NCI-H1092 (cell line): ENCODE measurements at places on chromosomes 7 and 10.
A peak's percentile ranks its signal among the peaks of the same experiment; 100 is the strongest.

GRCh38 chr10:49679480-49679893 is at the start of gene C10orf53:
TSS of gene C10orf53 (plus strand) at chr10:49679651. CDS start at chr10:49679698, 47 bp downstream.
- peak; percentile 54 for DNase-seq

DNA sequence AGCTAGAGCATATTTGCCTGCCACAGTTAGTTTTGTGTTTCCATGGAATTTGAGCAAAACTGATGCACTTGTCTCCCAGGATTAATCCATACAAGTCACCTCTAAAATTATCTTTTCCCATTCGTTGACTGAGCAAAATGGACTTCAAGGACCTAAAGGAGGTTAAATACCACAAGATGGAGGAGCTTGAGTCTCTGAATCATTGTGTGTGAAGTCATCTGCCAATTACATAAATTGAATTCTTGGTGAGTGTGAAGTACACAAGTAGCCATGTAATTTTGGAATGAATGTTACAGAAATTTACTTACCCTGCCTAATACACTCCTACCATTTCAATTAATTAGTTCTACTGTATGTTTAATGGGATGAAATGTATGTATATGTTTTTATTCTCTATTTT is 501.7 kb upstream of the POT1 start:
- no peak for DNase-seq

DNA sequence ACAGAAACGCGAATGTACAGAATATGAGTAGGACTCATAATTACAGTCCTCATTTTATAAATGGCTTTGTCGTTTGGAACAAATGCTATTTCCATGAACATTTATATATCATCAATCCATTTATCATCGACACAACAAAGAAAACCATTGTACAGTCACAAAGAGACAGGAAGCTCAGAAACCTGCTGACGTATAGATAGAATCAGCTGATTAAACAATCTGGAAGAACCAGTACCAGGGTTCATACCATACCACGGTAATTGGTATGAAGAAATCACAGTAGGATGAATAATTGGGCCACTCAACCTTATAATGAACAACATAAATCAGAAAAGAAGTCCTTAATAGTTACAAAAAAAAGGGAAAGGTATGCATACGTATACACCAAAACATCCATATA is 295.0 kb downstream of the PARD3 start:
- DNase-seq, result no peak

DNA sequence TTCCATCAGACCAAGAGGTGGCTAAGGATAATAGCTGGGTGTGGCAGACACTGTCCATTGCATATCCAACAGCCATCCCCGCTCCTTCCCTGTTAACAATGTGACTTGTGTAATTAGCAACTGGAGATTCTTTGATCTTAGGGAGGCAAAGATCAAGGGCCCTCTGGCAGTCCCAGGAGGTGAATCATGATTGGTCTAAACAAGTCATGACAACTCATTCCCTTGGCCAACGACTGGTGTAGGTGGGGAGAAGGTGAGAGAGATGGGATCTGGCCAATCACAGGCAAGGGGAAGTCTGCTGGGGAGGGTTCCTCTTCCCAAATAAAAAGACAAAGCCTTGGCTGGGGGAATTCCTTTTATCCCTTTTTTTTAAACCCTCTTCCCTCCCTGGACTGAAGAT is 46.2 kb upstream of the COMTD1 start:
- no peak for DNase-seq

DNA sequence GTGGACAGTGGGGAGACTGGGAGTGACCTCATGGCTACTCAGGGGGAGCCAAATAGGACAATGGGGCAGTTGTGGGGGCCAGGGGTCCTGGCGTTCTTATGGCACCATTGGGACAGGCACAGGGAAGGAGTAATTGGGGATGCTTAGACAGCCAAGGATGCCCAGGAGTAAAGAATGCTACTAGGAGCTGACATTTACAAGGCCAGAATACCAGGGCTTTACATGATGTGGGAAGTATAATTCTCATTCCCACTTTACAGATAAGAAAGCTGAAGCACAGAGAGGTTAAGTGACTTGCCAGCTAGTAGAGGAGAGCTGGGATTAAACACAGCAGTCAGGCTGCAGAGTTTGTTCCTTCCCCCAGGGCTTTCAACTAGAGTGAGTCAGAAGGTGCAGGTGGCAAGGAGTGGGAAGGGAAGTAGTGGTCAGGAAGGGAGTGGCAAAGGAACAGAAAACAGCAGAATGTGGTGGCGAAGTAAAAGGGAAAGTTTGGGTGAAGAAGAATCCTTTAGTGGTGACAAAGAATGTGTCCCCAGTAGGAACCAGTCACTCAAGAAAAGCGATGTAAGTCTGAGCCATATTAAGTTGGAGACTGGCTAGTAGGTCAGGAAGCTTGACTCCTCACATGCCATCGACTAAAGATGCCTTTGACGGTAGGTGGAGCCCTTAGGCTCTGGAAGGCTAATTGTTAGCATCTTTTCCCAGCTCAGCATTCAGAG is 32.8 kb downstream of the CPVL start:
- DNase-seq, result peak; percentile 31

GRCh38 chr10:128657548-128657947 is 531.3 kb upstream of the MKI67 start:
- no peak for DNase-seq

DNA sequence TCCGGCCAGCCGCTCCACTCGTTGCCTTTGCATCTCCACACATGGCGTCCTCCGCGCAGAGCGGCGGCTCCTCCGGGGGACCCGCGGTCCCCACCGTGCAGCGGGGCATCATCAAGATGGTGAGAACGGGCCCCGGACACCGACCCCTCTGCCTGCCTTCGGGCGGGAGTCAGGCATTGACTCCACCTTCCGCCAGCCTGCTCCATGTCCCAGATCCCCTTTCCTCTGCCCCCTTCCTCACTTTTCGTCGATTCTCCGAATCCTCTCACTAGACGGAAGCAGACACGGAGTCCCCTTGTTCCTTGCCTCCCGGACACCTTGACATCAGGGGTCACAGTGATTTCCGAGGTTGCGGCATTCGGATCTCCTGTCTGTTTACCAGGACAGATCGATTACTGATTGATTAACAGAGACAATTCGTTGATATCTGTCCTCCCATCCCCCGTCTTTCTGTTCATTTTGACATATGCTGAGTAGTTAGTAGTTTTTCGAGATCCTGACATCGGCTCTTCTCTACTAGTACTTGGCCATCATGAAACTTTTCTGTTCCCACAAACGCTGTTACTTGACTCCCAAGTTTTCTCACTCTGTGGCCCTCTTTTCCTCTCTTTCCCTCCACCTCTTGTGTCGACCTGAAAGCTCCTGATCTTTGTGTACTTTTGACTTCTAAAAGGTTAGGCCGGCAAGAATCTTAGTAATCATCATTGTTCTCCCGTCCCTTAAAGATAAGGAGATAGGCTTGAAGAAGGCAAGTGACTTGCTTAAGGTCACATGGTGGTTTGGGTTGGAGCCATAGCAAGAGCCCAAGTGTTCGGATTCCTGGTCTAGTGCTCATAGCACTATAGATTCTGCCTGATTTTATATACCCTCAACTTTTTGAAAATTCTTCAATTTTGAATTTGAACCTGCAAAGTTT is 597 bp downstream of the SND1 start:
- DNase-seq, result no peak

DNA sequence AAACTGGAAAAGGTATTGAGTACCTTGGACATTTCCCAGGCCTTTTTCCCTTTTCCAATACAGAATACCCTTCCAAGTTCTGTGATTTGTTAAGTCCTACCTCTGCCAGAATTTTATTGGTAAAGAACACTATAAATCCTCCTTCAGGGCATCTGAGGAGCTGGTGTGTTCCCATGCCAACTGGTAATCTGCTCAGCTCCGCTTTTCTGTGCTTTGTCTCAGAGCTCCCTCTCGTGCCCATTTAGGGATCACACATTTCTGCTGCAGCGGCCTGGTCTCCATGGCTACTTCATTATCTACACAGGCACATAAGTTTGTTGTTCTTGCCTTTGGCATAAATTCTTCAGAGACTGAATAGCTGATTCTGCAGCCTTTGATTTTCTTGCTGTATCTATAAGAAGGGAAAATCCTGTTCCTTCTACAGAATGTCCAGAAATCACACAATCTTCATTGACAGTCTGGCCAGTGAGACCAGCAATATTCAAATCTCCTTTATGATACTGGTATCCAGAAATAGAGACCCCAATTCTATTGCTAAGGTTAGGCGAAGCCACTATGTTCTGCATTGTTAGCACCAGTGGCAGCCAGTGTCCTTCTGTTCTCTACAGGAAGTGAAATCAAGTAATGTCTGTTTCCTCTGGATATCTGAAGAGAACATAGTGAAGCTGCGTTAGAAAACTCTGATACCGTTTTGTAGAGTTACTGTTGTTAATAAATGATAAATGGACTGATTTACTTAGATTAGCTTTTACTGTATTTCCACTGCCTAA is 51.9 kb downstream of the DENND11 start:
- DNase-seq, result peak; percentile 76

- DNase-seq, result no peak
These were observed 192.9 kb downstream of the EVX1 start for GRCh38 chr7:27435461-27435860.

GRCh38 chr7:1854866-1855724 is 185.0 kb downstream of the ELFN1 start:
- no peak for DNase-seq

- no peak for DNase-seq
These were observed 245.0 kb upstream of the NPY start for GRCh38 chr7:24038993-24039392.

DNA sequence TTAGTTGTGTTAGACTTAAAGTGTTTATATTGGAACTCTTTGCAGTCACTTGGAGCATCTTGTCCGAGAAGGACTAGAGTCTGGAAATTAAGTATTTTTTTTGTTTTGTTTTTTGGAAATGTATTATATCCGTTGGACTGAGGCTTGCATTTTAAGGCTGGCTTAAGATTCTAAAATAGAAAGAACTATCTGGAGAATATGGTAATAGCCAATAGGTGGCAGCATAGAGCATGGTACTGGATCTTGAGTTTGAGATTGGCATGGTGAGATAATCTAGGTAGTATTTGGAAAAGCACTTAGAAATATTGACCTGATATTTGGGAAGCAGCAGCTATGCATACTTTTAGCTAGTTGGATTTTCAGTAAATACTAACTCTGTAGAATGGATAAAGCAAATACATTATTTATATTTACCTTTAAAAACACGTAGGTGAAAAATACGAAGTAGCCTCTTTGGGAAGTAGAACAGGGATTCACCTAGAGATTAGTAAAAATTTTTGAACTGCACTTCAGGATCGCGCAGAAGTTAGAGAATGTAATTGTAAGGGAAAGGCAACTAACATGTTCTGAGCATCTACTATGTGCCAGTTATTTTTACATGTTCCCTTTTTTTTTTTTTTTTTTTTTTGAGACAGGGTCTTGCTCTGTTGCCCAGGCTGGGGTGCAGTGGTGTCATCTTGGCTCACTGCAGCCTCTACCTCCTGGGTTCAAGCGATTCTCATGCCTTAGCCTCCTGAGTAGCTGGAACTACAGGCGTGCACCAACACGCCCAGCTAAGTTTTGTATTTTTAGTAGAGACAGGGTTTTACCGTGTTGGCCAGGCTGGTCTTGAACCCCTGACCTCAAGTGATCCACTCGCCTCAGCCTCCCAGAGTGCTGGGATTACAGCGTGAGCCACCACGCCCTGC is 78.6 kb downstream of the LCOR start:
- DNase-seq, result no peak

DNA sequence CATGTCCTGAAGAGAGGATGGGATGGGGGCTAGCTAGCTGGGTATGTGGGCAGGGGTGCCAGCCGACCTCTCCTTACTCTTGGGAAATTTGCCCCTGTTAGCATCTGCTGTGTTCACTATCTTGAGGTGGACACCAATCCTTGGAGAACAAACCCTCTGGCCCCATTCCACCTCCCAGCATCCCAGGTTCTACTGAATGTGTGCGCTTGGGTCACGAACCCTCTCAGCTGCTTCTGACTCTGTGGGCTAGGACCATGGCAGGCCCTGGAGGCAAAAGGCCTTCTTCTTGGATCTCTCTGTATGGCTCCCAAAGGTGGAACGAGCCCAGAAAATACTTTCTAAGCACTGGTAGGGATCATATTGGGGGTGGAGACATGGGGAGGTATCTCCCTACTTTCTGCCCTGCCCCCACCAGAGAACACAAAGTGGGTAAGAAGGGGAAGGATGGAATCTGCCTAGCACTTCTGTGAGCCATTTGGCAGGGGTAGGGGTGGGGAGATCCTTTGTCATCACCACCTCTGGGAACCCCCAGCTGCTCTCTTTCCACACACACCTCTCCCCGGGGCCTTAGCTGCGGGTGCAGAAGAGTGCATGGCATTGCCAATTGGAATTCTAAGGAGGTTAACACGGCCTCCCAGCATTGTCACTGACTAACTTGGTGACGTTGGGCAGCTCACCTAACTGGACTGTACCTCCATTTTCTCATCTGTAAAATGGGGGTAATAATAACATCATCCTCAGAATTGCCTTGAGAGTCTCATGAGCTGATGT is 7.7 kb downstream of the UNC5B start:
- DNase-seq, result no peak

DNA sequence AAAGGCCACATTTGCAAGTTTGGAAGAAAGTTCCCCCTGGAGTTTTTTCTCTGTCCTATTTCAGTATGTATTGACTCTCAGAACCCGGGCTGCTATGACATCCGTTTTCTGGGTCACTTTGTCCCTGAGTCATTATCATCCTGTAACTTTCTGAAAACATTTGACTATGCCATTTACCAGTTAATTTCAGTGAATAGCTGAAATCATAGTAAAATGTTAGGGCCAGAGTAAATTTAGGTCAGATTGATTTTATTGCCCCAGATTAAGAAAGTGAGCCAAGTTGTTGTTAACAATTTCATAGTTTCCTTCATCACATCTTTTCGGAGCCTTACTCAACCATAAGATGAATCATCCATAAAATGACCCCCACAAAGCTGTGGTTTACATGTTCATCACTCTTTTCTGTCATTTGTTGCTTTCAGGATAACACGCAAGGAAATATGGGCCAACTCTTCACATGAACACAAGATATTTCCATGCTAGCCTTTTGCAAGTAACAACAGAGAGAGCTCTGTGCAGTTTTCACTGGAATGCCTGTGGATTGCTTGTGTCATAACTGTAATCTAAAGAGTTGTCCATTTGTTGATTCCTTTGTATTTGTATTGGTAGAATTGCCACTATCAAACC is 3.9 kb upstream of the MACC1 start:
- no peak for DNase-seq

DNA sequence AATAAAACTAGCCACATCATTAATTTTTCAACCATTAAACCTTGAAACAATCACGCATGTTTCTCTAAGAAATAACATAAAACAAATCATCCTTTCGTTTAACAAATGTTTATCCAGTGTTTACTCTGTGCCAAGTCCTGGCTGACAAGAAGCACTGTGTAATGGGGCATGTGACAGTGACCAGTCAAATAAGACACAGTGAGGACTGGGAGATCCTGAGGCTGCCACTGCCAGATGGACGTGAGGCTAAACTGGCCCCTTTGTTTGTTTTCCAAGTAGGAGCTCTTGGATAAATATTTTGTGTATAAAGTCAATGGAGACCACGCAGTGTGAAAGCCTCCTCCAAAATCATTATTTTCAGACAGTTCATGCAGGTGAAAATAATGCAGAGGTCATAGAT is 626.2 kb downstream of the SUGCT start:
- no peak for DNase-seq

GRCh38 chr10:113059371-113059780 is 109.3 kb downstream of the TCF7L2 start:
- no peak for DNase-seq

- no peak for DNase-seq
These were observed 75.5 kb downstream of the MGMT start for GRCh38 chr10:129542589-129542988.

GRCh38 chr7:387132-388022 is 97.4 kb downstream of the FOXL3 start:
- DNase-seq, result no peak
